ENCODE measurements at places on chromosomes 2 and 18.

- DNase-seq, result no peak
These were observed 34.3 kb upstream of the ODC1 start for GRCh38 chr2:10482460-10482859.

DNA sequence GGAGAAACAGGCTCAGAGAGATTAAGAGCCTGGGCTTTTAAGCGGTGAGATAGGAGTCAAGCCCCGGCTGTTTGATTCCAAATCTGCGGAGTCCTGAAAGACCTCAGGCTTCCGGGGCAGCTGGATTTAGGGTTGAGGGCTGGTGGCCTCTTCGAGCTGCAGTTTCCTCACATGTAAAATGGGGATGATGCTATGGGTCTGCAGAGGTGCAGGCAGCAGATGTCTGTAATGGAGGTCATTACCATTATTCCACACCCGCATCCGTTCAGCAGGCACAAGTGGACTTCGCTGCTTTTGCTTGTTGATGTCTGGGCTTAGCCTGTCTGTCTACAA lies 175.6 kb upstream of the HS6ST1 start:
- DNase-seq, result no peak

GRCh38 chr2:126793885-126794613 lies 104.6 kb upstream of the TEX51 start:
- no peak for DNase-seq

- DNase-seq, result no peak
These were observed 150.3 kb upstream of the ETAA1 start for GRCh38 chr2:67246791-67247190.

DNA sequence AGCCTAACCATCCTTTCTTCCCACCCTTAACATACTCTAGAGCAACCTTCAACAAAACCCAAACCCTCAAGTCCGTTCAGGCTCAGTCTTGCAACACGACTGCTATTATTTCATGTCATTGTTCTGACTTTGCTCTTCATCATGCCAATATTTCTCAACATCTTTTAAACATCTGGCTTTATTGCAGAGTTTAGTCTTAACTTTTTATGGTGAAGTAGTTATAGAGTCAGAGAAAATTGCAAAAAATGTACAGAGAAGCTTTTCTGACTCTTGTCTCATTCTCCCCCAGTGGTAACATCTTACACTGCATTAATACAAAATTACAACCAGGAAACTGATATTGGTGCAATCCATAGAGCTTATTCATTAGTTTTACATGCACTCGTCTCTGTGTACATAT lies 3.9 kb downstream of the MARCO start:
- no peak for DNase-seq

GRCh38 chr18:46407486-46408166 lies 249.4 kb downstream of the LOXHD1 start:
- no peak for DNase-seq

DNA sequence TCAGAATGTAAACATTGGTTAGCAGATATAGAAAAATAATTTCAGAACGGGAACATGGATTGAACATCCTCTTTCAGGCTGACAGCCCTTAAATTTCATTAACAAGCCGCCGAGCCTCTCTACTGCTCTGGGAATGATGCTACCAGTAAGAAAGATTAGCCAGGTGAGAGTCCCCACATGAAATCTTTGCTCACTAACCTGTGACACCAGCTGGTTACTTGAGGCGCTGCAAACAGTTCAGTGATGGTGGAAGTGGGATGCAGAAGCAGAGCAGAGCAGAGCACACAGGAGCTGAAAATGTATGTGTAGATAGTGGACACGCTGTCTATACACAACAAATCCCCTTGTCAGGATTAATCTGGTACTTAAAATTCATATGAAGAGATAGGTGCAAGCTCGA lies 721.1 kb downstream of the DPP10 start:
- no peak for DNase-seq

DNA sequence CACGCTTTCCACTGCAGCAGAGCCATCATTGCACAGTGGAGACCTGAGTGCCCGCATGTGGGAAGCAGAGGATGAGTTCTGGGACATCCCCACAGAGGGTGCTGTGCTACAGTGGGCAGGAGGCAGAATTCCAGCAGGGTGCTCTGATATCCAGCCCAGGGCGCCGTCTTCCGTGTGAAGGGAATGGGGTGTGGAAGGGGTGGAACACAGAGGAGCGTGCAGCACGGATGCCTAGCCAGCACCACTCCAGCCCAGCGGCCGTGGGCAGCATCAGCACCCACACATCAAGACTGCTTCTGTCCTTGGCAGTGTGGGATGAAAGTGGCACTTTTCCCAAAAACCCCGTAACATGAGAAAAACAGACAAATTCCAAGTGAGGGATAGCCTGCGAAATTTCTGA lies 134.3 kb downstream of the ZNF236 start:
- no peak for DNase-seq

GRCh38 chr2:71807581-71808451 lies 339.8 kb downstream of the CYP26B1 start:
- no peak for DNase-seq

DNA sequence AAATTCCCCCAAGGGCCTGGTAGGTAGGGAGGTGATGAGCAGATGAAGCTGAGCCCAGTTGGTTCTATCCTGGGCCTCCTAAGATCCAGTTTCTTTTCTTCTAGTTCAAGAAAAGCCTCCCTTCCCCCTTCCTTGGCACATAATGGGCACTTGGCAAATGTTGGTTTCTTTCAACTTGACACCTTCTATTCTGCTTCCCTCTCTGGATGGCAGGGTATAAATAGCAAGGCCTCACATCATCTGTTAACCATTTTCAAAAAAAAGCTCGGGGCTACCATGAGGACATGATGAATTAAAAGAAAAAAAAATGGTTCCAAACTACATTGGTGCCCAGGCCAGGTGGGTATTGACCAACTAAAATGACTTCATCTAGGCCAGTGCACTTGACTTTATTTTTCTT lies 29.9 kb downstream of the CTAGE1 start:
- no peak for DNase-seq

GRCh38 chr18:7886436-7886835 lies 319.3 kb downstream of the PTPRM start:
- DNase-seq, result no peak

GRCh38 chr2:106105151-106105922 lies 88.8 kb downstream of the UXS1 start:
- DNase-seq, result no peak

GRCh38 chr2:133142087-133142486 lies 426.2 kb downstream of the NCKAP5 start:
- DNase-seq, result no peak

DNA sequence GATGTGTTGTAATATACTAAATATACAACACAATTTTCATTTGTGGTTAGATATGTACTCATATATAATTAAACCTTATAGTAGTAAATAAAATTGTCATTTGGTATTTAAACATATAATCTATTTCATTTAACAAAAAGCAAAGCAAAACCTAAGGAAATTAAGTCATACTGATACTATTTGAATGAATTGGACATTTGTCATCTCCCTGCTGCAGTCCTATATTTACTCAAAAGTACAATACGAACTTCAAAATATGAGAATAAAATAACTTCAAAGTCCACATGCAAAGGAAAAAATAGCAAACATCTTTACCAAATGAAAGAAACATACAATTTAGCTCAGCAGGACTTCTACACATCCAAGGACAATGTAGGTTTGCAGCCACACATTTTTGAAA lies 11.8 kb upstream of the HAT1 start:
- DNase-seq, result no peak

GRCh38 chr2:2044269-2045057 lies 286.6 kb downstream of the MYT1L start:
- DNase-seq, result no peak

DNA sequence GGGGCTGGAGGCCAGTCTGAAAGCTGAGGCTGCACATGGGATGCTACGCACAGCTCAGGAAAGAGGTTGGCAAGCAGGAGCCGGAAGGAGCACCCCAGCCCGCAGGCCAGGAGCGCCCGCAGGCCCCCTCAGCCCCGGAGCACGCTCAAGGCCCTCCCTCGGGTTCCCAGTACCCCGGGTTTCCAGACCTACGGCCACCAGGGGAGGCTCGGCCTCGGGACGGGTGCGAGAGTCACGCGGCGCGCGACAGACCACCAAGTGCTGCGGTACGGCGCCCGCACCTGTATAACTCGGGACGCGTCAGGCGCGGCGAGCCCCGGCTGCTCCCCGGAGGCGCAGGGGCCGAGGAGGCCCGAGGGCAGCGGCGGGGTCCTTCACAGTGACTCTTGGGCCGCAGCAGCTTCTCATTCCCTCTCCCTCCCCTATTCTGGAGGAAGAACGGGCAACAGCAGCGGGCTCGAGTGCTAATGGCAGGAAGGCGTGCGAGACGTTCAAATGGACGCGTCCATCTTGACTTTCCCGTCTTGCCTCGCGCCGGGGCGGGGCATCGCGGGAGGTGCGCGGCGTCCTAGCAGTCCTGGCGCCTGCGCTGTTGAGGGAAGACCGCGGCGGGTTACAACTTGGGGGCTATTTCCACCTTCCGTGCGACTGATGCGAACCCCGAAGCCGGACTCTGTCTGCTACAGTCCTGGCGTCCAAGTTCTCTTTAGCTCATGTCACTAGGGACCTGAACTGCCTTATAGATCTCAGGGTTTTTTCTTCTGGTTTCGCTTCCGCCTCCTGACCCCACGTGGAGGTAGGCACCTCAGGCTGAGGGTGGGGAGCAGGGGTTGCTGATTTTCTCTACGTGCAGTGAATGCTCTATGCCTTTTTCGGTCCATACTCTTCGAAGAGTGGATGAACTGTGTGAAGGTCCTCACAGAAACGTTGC lies at the start of gene ANAPC1:
Gene ANAPC1 (minus strand): TSS at position 533 of the 931 bp plus-strand sequence. CDS start 3,368 bp downstream, outside the sequence.
- peak; percentile 72 for DNase-seq

GRCh38 chr18:77520767-77521166 lies 271.1 kb downstream of the GALR1 start:
- DNase-seq, result no peak

GRCh38 chr2:70212298-70212932 lies 21.6 kb upstream of the C2orf42 start:
- no peak for DNase-seq

GRCh38 chr2:235719146-235719942 lies 225.5 kb downstream of the AGAP1 start:
- DNase-seq, result no peak

GRCh38 chr18:78138983-78139496 lies 840.6 kb upstream of the SALL3 start:
- no peak for DNase-seq

- no peak for DNase-seq
These were observed 397.9 kb upstream of the RGPD4 start for GRCh38 chr2:107428781-107429180.

GRCh38 chr18:37471637-37472036 lies 94.0 kb downstream of the CELF4 start:
- no peak for DNase-seq

- no peak for DNase-seq
These were observed 258.3 kb downstream of the MBD5 start for GRCh38 chr2:148279216-148279615.

- DNase-seq, result peak; percentile 17
These were observed 566 bp upstream of the CMPK2 start for GRCh38 chr2:6866275-6866671.

DNA sequence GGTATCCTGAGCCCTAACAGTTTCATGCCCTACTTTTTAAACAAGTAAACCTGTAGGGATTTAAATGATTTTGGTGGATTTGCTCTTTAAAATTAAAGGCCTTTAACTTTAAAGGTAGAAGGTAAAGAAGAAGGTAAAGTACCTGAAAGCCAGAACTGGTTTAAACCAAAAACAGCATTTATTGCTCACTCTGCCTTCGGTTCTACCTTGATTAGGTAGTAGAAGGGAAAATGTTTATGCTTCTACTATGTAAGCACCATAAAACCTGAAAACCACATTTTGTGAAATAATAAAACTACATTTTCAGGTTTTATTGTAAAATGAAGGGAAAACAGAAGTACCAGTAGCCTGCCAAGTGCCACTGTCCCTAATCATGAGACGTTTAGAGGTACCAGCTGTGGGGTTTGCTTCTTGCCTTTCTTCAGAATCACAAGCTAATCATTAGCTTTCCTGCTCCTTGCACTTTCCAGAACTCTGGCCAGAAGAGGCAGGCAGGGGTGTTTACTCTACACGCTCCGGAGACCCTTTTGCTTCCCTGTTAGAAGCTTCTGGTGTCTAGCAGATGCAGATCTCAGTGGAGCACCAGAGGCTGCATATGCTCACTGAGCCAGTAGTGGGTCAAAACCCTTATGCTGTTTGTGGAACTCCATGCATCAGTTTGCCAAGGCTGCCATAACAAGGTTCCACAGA lies 33.3 kb downstream of the RPIA start:
- no peak for DNase-seq

DNA sequence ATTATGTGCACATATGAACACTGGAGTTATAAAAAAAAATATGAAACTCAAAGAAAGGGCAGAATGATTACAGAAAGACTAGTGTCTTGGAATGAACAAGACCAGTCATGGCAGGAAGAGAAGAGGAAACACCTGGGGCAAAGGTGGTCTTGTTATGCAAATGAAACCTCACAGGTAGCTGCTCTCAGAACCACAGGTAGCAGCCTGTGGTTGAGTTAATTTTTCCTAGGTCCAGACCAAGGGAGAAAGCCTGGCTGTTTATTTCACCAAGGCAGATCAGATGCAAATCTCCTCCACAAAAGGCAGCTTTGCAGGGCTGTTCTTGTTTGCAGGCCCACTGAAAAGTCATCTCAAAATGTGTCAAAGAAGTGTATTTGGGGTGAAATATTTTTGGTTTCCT lies 785.8 kb downstream of the RNF144A start:
- DNase-seq, result no peak

DNA sequence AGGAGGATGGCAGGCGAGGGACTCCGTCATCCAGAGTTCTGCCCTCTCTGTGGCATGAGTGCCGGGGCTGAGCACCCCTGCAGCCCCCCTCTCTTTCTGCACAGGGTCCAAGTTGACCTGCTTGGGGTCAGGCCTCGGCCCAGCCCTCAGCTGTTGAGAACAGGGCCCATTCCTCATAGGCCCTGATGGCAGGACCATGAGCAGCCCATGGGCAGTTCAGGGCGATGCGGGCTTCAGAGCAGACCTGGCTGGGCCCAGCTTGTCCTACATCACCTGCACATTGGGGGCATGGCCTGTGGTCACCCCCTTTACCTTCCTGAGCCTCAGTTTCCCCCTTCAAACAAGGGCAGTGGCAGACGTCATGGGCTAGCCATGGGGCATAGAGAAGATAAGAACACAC lies 238.1 kb downstream of the SEPTIN10 start:
- no peak for DNase-seq

DNA sequence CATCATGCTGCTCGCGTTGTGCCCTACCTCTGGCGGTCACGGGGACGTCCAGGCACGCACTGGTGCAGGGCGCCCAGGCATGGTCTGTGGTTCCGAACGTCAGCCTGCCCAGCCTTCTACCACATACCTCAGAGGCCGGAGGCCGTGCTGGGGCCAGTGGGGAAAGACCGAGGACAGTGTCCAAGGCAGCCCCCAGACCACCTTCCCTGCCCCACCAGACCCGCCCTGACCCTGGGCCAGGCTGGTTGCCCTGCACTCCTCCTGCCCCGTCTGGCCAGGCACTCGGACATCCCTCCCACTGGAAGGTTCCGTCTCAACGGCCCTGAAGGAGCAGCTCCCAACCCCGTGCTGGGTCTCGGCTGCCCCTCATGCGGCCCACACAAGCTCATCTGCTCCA lies 32.8 kb downstream of the SLC66A2 start:
- DNase-seq, result no peak
